ENCODE measurements at places on chromosomes 7 and 10.

DNA sequence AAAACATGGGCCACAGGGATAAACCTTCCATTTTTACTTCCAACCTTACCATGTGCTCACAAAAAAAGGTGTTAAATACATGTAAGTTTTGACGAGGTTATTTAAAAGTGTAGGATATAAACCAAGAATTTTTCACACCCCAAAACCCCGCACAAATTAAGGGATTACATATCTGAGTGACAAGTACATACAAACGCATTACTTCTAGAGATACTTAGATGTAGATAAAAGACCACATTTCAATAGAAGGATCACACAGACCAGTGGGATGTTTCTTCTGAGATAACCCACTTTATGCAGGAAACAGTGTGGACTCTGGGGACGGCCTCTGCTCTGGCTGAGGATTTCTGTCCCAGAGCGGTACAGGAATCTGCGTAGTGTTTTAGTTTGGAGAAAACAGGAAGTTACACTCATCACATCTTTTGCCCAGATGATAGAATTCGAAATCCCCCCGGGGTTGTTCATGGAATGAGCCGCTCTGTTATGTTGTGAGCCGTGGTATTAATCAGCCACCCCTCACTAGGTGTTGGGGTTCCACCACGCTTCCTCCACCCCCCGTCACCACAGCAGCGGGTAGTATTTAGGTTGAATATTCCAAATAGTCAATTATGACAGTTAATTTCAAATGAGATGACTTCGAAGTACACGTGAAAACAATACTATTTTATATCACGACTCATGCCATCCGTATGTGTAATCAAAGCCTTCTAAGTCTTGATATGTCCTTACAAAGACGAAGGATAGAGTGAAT lies 1.3 kb upstream of the CUL1 start:
- DNase-seq = no peak

DNA sequence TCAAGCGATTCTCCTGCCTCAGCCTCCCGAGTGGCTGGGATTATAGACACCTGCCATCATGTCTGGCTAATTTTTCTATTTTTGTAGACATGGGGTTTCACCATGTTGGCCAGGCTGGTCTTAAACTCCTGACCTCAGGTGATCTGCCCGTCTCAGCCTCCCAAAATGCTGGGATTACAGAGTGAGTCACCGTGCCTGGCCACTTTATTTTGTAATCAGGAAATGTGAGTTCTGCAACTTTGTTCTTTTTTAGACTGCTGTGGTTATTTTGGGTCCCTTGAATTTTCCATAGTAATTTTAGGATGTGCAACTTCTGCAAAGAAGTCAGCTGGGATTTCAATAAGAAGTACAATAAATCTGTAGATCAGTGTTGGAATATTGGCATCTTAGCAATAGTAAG lies 96.8 kb downstream of the CYTH3 start:
- no peak for DNase-seq

DNA sequence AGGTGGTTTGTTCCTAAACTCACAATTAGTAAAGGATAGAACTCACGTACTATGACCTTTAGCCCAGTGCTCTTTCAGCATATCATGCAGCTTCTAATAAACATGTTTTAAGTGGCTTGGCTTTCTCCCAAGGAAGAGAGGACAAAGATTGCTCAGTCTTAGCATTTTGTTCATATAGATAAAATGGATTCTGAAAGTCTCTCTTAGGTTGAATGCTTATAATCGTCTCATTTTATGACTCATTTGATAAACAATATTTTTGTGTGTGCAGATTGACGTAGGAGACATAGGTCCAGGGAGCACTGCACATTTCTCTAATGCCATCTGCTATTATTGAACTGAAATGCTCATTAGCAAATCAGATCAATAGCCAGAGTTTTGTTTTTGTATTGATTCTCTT lies 44.8 kb downstream of the GNAT3 start:
- DNase-seq = no peak

DNA sequence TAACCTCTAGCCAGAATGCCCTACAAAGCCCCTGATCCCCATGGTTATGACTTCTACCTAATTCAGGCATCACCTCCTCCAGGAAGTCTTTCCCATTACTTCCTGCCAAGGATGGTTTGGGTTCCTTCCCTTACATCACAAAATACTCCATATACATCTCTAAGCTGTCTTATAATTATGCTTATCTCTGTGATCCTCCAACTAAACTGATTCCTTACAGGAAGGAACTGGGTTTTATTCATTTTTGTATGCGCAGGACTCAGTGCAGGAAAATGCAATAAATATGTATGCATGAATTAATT lies 41.3 kb downstream of the PIP4K2A start:
- no peak for DNase-seq

DNA sequence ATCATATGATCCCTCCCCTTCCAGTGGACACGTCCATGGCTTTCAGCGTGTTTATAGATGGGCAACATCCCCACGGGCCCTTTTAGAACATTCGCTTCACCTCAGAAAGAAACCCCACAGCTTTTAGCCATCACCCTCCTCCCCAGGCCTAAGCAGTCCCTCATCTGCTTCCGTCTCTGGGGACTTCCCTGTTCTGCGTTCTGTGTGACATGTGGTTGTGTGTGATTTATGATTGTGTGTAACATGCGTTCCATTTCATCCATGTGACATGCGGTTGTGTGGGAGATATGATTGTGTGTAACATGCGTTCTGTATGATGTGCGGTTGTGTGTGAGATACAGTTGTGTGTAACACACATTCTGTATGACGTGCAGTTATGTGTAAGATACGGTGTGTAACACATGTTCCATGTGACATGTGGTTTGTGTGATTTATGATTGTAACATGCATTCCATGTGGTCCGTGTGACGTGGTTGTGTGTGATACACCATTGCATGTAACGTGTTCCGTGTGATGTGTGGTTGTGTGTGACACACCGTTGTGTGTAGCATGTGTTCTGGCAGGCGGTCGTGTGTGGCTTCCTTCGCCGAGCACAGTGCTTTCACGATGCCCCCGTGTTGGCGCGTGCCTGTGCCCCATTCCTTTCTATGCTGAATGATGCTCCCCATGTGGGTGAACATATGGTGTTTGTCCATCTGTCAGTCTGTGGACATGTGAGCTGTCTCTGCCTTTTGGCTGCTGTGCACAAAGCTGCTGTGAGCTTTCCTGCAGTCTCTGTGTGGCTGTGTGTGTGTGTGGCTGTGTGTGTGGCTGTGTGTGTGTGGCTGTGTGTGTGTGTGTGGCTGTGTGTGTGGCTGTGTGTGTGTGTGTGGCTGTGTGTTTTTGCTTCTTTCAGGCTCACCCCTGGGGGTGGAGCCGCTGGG lies 26.2 kb downstream of the PWWP2B start:
- DNase-seq = no peak

DNA sequence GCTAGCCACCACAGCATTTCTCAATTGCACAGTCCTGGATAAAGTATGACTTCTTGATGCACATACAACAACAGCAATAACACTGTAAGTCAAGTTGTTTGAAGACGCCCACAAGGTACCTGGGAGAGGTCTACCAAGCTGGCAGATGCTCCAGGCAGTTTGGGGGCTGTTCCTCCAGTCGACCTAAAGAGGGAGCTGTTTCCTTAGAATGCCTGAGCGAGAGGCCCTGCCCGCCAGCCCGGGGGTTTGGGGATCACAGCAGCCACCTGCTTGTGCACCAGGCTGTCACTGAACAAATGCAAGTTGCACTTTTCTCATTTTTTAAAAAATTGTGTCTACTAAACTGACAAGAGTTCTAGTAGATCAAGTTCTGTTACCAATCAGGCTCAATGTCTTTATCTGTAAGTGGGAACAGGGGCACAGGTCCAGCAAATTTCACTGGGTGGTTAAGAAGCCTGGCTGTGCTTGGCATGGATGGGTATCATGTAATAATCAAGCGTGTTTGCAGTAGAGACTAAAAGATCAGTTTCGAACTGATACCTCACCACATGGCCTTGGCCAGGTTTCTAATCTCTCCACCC lies 193.8 kb upstream of the ADO start:
- DNase-seq = peak; percentile 58

GRCh38 chr10:34364253-34365037 lies 450.7 kb downstream of the PARD3 start:
- no peak for DNase-seq

DNA sequence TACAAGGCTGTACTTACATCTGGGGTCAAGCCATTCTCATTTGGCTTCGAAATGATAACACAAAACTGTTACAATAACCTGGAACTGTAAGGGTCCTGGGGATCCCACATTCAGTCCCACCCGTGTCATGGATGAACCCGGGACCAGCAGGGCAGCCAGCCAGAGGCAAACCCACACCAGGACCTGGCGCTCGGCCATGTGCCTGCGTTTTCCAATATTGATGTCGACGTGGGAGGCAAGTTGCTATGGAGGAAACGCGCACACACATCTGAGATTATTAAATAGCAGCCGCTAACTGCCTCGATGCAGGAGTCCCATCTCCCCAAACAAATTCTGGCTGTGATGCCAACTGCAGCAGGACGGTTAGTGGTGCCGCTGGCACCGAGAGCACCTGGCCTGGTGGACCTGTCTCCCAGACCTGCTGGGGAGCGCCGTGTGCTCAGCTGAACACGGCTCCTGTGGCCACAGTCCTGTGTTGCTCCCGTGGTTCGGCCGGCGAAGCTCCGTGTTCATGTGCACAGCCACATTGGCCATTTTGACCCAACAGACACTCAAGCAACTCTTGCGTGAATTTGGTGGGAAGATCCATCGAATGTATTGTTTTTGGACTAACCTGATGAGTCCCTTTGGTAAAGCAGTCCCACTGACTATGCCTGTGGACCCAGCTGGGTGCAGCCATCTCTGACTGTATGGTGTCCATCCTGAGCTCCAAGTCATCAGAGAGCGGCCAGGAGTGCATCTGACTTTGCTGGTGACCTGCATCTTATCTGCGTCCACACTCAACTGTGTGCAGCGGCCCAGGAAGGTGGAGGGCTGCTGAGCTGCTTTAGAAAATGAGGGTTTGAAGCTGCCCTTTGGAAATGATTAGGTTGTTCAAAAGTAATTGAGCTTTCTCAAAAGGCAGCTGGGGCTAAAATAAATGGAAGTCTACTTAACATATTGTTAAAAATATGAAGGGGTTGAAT lies 398.2 kb downstream of the DNAJB6 start:
- DNase-seq = no peak

GRCh38 chr7:28152594-28152993 lies 28.0 kb downstream of the JAZF1 start:
- DNase-seq = no peak

DNA sequence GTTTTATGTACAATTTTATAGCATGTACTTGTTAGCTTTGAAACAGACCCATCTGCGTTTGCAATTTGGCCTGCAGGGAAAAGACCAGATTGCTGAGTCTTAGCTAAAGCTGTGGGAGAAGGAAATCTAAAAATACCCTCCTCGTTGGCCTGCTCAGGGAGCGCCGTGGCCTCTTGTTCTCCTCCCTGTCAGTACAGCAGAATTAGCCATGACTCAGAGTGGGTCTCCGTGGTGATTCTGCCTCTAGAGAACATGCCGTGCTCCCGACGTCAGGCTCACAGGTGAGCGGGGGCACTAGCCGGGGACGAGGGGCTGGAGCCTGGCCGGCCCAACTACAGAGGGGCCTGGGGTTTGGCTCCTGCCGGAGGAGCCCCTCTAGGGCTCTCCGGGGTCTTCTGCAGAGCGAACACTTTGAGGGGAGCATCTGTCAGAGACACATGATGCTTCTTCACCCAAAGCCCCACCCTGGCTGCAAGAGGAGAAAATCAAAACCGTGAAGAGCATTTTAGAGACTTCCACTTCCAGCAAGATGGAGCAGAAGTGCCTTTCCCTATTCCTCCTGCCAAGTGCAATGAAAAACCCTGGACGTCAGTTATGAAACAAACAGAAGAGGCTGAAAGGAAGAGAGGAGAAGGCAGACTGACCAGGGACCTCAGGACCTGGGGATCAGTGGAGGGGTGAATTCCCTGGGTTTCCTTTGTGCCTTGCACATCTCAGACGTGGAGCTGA lies 98.9 kb downstream of the LHPP start:
- DNase-seq = no peak

GRCh38 chr7:46129831-46130230 lies 208.8 kb upstream of the IGFBP3 start:
- DNase-seq = no peak

DNA sequence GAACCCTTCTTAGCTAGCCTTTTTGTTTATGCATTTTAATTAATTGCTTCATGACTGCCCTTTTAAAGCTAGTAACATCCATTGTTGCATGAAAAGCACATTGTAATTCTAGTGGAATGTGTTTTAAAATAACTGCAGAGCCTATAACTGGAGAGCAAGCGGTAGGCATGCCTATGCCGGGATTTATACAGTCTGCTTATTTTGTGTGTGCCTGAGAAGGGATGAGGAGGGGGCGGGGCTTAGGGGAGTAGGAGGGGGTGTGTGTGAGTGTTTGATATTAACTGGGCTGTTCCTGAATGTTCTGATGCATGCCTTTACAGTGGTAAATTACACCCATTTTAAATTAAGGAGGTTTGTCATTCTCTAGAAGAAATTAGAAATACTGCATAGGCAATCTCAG lies 208.1 kb downstream of the TCF7L2 start:
- no peak for DNase-seq

DNA sequence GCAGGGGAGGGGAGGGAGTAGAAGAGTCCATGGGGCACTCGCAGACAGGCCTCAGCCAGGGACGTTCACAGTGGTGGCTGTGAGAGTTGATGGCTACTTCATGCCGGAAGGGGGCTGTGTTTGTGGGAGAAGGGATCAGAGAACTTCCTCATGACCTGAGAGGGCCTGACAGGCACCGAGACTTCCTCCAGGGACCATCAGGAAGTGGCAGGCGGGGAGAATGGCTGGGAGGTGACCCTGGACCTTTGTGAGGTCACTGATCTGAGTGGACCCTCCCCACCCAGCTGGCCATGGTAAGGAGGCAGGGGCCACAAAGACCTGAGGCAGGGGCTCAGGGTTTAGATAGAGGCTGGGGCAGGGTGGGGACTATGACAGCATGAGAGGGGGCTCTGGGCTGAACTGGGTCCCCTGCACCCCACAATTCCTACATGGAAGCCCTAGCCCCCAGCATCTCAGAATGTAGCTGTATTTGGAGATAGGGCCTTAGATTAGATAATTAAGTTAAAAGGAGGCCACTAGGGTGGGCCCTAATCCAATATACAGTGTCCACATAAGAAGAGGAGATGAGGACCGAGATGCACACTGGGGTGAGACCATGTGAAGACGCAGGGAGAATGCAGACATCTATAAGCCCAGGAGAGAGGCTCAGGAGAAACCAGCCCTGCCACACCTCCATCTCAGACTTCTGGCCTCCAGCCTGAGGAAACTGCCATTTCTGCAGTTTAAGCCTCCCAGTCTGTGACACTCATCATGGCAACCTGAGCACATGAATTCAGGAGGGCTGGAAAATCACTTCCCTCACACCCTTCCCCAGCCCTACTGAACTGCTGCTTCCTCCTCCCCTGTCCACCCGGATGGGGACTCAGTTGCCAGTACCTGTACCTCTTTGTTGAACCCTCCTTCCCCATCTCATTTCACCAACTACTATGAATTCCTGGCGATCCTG lies 273.9 kb upstream of the ZNF32 start:
- no peak for DNase-seq

GRCh38 chr7:88219781-88220747 lies at the start of gene SRI:
TSS of gene SRI (minus strand) at chr7:88220038. CDS start at chr7:88220026, 12 bp downstream.
- peak; percentile 87 for DNase-seq

GRCh38 chr7:1672851-1673486 lies 2.9 kb downstream of the ELFN1 start:
- no peak for DNase-seq

Measured in T-helper 2 cell (primary cell).